H9 (cell line): ENCODE measurements at places on chromosomes 2 and 18. TPM values are rescaled to one million over a fixed set of nuclear protein-coding genes. Genes with fewer than 3 reads are reported as not detected.

DNA sequence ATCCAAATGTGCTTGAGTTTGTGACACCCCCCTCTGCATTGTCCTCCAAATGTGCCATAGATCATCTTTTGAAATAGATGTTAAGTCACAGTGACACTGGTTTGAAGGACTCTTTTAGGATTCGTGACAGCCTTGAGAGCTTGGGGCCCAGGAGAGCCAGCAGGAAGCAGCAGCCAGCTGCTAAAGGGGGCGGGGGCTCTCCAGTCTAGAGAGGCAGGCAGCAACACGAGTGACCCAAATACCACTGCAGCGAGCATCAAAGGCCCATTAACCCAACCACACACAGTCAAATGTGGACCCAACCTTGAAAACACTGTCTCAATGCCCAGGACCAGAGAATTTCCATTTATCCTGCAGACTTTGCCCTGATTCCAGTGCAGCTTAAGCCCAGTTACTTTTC, 75.6 kb downstream of the ZBTB7C start:
- DNase-seq = no peak

- no peak for DNase-seq
Measured at GRCh38 chr2:3387011-3387410, 7.5 kb downstream of the TRAPPC12 start.

The GPR39 gene
- 0.20 and 0.50 TPM in 2 replicates for total RNA-seq

- DNase-seq = no peak
Measured at GRCh38 chr18:24602201-24602600, 141.8 kb downstream of the HRH4 start.
